ENCODE measurements at places on chromosomes 11 and 22.

- H3K4me3 ChIP-seq, result peak overlapping the region; percentile 85
- H3K4me1 ChIP-seq, result no peaks in the 10 kb centered on the region
- no peak overlapping the region for H3K27ac ChIP-seq
- no peaks in the 10 kb centered on the region for H3K36me3 ChIP-seq
- H3K27me3 ChIP-seq, result peaks cover 31% of the 10 kb centered on the region
- DNase-seq, result peak; percentile 11
These were observed 119.4 kb downstream of the HIPK3 start for GRCh38 chr11:33376331-33377310.

GRCh38 chr22:44279069-44279360, 33.7 kb downstream of the SHISAL1 start:
- no peaks in the 10 kb centered on the region for H3K27me3 ChIP-seq
- no peak overlapping the region for H3K27ac ChIP-seq
- H3K36me3 ChIP-seq, result no peaks in the 10 kb centered on the region
- peaks cover 31% of the 10 kb centered on the region for H3K4me1 ChIP-seq

DNA sequence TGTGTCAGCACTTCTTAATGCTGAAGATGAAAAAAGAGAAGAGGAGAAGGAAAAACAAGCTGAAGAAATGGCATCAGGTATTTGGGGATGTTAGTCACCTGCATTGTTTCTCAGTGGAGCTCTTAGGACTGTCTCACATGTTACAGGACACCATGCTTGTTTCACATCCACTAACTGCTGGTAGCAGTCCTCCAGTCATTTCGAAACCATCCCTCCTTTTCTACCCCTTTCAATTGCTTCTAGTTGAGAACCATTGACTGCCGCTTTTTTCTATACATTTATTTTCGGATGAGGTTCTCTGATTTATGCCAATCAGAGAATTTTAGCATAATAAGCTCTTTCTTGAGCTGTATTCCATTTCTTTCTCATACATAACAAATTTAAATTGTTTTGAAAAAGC, 21.5 kb downstream of the BIRC2 start:
- H3K27ac ChIP-seq, result no peak overlapping the region
- peaks cover 11% of the 10 kb centered on the region for H3K36me3 ChIP-seq
- H3K4me1 ChIP-seq, result no peaks in the 10 kb centered on the region
- no peaks in the 10 kb centered on the region for H3K27me3 ChIP-seq
- DNase-seq, result no peak
- no peak overlapping the region for H3K4me3 ChIP-seq

DNA sequence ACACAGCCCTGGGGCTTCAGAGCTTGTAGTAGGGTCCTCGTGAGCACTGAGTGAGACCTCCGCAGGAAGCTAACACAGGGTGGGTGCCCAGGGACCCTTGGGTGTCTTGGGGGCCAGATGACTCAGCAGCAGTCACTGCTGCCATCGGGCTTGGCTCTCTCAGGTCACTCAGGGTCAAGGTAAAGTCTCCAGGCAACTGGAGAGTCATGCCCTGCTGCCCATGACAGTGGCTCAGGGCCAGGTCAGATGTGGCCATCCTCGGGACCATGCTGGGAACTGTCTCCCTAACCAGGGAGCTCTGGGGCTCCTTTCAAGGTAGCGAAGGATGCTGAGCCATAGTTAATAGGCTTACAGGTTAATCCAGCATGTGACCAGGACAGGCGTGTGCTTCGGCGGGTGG, 44.4 kb upstream of the SLC22A12 start:
- H3K4me1 ChIP-seq, result no peaks in the 10 kb centered on the region
- no peaks in the 10 kb centered on the region for H3K27me3 ChIP-seq
- no peak for DNase-seq

DNA sequence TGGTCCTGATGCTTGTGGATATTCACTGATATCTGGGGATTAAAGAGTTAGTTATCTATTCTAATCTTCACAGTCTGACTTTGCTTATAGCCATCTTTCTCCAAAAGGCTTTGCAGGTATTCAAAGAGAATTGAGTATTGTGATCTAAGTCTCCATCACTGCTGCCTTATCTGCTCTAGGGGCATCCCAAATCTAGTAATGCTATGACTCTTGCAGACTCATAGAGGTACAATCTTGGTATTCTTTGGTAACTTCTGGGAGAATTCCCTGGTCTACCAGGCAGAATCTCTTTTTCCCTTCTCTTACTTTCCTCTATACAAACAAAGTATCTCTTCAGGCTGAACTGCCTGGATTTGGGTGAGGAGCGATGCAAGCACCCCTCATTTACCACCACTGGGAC, 746.3 kb downstream of the JRKL start:
- H3K27ac ChIP-seq, result no peak overlapping the region
- H3K27me3 ChIP-seq, result no peaks in the 10 kb centered on the region
- H3K4me1 ChIP-seq, result no peaks in the 10 kb centered on the region
- no peak overlapping the region for H3K4me3 ChIP-seq

DNA sequence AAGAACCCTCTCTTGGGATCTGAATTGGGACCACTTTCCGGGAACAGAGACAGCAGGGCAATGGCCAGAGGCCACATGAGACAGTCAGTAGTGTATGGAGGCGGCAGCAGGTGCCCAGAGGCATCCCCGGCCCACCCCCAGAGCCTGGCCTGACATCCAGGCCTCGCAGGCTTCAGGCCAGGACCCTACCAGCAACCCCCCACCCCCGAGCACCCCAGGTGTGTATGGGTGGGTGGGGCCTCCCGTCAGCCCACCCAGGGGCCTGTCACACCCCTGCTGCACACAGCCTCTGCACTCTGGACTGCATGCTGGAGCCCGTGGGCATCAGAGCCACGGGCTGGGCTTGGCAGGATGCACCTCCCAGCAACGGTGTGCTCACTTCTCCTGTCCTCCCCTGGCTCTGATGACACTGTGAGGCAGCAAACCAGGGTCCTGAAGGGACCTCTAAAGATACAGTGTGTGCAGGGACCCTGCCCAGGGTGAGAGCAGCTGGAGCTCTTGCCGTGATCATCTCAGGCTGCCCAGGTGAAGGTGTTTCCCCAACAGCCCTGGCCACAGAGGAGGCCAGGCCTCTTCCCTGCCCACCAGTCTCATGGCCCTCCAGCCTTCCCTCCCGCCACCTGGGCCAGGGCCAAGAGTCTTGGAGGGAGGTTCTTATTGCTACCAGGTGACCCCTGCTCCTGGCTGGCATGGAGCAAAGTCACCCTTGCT, 88.8 kb upstream of the SEPTIN5 start:
- H3K27me3 ChIP-seq, result no peaks in the 10 kb centered on the region
- no peak for DNase-seq
- no peak overlapping the region for H3K4me3 ChIP-seq
- H3K4me1 ChIP-seq, result peaks cover 12% of the 10 kb centered on the region
- H3K27ac ChIP-seq, result no peak overlapping the region

- DNase-seq, result no peak
- H3K4me3 ChIP-seq, result no peak overlapping the region
- no peak overlapping the region for H3K27ac ChIP-seq
- H3K36me3 ChIP-seq, result no peaks in the 10 kb centered on the region
- H3K27me3 ChIP-seq, result peaks cover 10% of the 10 kb centered on the region
- no peaks in the 10 kb centered on the region for H3K4me1 ChIP-seq
These were observed 3.4 kb downstream of the ABCC8 start for GRCh38 chr11:17473071-17473744.

DNA sequence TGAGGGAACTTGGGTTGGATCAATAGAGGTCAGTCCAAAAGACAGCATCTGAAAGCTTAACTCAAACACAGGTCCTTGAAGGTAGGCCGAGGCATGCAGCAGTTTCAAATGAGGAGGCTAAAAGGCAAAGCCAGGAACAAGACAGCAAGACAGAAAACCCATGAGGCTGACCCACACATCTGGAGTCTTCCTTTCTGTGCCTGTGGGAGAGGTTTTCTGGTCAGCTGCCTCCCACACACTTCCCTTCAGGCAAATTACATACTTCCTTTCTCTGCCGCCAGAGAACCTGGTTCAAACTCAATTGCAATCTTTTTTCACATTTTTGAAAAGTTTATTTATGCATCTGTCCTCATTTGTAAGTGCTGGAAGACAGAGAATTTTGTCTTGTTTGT, 29.8 kb upstream of the CRTAM start:
- H3K27ac ChIP-seq, result no peak overlapping the region
- no peaks in the 10 kb centered on the region for H3K36me3 ChIP-seq
- DNase-seq, result no peak
- H3K27me3 ChIP-seq, result no peaks in the 10 kb centered on the region

- H3K27me3 ChIP-seq, result peaks cover 54% of the 10 kb centered on the region
- H3K4me3 ChIP-seq, result peak overlapping the region; percentile 16
- H3K27ac ChIP-seq, result peak overlapping the region; percentile 72
- peaks cover 24% of the 10 kb centered on the region for H3K4me1 ChIP-seq
These were observed 17.0 kb downstream of the CDKN1C start for GRCh38 chr11:2868506-2869133.

DNA sequence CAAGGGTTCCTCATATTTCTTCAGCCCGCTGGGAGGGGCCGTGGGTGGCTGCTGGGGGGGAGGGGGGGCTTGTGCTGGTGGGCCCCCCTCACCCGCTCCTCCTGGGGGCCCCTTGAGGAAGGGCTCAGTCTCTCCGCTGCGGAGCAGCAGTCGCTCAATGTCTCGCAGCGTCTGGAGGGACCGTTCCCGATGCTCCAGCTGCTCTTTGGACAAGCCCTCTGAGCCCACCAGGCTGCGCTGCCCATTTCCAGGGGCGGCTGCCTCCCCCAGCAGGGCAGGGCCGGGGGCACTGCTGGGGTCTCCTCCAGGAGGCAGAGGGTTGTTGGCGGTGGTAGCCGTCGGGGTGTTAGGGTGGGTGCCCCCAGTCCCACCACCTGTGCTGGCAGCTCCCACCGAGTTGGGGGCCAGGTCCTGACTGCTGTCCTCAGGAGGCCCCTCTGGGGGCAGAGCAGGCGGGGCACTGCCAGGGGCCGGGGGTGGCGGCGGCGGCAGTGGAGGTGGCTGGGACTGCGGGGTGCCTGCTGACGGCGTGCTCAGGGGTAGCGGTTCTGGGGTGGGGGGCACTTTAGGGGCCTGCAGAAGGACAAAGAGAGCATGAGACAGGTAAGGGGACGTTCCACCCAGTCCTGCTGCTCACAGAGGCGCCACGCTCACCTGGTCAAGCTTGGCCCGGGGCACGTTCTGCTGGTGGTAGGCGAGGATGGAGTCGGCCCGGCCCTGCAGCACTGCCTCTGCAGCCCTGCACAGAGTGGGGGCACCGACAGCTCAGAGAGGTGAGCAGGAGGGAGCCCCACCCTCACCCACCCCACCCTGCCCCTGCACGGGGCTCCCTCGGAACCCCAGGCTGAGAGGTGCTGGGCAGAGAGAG, 18.9 kb downstream of the CXCR5 start:
- no peak for DNase-seq
- H3K36me3 ChIP-seq, result peaks cover 61% of the 10 kb centered on the region
- no peak overlapping the region for H3K4me3 ChIP-seq
- H3K27me3 ChIP-seq, result no peaks in the 10 kb centered on the region
- H3K27ac ChIP-seq, result no peak overlapping the region
- H3K4me1 ChIP-seq, result peaks cover 5% of the 10 kb centered on the region

GRCh38 chr11:17914957-17915356, 97.9 kb downstream of the SERGEF start:
- H3K27ac ChIP-seq, result no peak overlapping the region
- DNase-seq, result no peak
- no peak overlapping the region for H3K4me3 ChIP-seq
- peaks cover 14% of the 10 kb centered on the region for H3K36me3 ChIP-seq
- no peaks in the 10 kb centered on the region for H3K4me1 ChIP-seq

DNA sequence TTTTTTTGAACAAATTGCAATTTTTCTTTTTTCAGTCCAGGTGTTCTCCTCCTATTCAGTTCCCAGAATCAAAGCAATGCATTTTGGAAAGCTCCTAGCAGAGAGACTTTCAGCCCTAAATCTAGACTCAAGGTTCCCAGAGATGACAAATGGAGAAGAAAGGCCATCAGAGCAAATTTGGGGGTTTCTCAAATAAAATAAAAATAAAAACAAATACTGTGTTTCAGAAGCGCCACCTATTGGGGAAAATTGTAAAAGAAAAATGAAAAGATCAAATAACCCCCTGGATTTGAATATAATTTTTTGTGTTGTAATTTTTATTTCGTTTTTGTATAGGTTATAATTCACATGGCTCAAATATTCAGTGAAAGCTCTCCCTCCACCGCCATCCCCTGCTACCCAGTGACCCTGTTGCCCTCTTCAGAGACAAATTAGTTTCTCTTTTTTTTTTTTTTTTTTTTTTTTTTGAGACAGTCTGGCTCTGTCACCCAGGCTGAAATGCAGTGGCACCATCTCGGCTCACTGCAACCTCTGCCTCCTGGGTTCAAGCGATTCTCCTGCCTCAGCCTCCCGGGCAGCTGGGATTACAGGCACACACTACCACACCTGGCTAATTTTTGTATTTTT, 6.2 kb upstream of the UBE4A start:
- peaks cover 5% of the 10 kb centered on the region for H3K27me3 ChIP-seq
- no peak overlapping the region for H3K27ac ChIP-seq
- H3K4me1 ChIP-seq, result no peaks in the 10 kb centered on the region
- DNase-seq, result no peak
- no peak overlapping the region for H3K4me3 ChIP-seq

DNA sequence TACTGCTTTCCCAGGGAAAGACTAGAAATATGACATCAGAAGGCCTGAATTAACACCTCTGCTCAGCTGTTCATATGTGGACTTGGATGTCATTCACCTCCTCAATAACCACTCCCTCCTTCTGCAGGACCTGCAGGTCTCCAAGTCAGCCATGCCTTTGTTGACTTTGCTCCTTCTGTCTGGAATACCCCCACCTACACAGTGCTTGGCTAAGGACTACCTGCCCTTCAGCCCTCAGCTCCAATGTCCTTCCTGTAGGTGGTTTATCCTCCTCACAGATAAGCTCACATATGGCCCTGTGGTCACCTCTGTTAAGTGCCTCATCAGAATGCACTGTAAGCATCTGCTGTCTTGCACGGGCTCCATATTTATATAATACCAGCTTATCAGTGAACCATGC, 26.4 kb upstream of the FAT3 start:
- H3K4me3 ChIP-seq, result no peak overlapping the region
- H3K27ac ChIP-seq, result no peak overlapping the region
- no peaks in the 10 kb centered on the region for H3K27me3 ChIP-seq
- H3K36me3 ChIP-seq, result no peaks in the 10 kb centered on the region

DNA sequence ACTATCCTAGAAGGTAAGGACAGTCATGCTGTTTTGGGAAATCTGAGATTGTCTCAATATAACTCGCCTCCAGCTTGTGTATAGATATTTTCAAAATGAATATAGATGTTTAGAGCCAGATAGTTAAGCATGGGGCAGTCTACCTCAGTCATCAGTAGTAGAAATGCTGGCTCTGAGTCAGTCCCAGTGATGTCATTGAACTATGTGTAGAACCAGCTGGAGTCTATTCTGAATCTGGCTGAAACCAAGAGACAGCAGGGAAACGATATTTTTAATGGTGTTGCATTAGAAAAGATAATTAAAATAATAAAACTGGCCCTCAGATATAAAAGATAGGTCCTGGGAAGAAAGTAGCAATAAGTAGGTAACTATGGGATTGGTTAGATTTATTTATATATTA, 25.9 kb downstream of the PIWIL4 start:
- no peak overlapping the region for H3K27ac ChIP-seq
- H3K4me1 ChIP-seq, result no peaks in the 10 kb centered on the region
- no peaks in the 10 kb centered on the region for H3K36me3 ChIP-seq
- no peaks in the 10 kb centered on the region for H3K27me3 ChIP-seq

DNA sequence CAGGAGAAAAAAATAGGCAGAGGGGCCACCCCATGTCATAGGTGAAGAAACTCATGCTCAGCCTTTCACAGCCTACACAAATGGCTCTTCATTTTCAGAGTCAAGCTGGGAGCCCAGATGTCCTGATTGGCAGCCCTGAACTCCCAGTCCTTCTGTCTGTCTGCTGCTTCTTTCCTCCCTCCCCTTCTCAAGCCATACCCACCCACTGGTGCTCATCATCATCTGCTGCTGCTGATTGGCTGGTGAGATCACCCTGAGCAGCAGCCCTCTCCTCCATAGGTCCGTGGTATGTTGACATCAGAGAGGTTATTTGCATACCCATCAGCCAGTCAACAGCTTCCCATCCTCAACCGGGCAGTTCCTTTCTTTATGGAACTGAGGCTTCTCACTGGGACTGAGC, 46.1 kb upstream of the PRDM11 start:
- H3K27me3 ChIP-seq, result no peaks in the 10 kb centered on the region
- DNase-seq, result no peak
- H3K4me3 ChIP-seq, result no peak overlapping the region
- no peaks in the 10 kb centered on the region for H3K36me3 ChIP-seq
- peaks cover 10% of the 10 kb centered on the region for H3K4me1 ChIP-seq

All from neuronal stem cell (in vitro differentiated cells).